ENCODE measurements at places on chromosomes 1 and 21.

- no peak for DNase-seq
Observed at GRCh38 chr21:28063241-28064216, 929.1 kb downstream of the LTN1 start.

- no peak for DNase-seq
Observed at GRCh38 chr1:214141486-214141885, 139.5 kb upstream of the SMYD2 start.

DNA sequence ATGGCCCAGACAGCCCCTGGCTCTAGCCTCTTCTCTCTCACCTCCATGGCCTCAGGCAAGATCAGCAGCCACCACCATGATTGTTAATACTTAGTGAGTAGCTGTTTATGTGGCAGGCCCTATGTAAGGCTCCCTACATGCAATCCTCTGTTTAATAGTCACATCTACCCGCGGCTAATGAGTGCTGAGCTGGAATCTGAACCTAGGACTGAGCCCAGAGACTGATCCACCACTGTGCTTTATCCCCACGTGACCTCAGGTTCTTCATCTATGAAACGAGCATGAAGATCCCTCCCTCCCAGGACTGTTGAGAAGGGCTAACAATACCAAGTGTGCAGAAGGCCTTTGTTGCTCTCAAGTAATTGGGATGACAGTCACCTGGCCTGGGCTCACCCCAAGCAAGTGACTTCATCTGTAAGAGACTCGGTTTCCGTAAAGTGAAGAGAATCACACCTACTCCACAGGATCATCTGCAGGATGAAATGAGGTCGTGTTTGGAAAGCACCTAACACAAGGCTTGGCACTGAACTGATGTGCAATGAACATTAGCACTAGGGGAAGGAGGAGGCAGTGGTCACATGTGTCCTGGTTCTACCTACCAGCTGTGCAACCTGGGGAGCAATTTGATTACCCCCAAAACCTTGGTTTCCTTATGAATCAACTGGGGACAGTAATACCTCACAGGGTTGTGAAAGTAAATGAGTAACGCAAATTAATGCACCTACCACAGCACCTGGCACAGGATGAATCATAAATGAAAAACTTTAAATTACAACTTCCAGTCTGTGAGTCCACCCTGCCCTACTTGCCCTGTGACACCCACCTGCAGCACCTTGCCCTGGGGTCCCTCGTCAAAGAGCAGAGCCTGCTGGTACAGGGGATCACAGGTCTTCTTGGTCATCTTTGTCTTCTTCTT lies 37.2 kb downstream of the RIMS3 start:
- no peak for DNase-seq

DNA sequence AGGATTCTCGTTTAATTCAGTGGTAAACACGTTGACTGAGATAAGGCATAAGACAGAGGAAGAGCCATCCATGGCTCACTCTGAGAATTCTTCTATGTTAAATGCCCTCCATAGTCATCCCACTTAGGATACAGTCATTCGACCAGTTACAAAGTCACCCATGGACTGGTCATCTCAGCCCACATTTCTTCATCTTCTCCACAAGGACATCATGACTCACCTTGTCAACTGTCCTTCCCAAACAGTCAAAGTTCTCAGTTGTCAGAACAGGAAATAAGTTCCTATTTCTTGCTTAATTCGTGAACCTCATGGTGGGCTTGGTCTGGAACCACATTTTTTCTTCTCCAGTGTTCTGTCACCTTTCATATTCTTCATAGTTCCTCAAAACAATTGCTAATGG lies 133.2 kb downstream of the TGFB2 start:
- DNase-seq: no peak

- DNase-seq: no peak
Observed at GRCh38 chr21:43289966-43290365, 121.2 kb downstream of the CRYAA start.
